Right cardiac atrium (tissue), 5 donors: ENCODE measurements at places on chromosomes 5 and 9. TPM values are rescaled to one million over a fixed set of nuclear protein-coding genes. Genes with fewer than 3 reads are reported as not detected.

- DNase-seq = no peak
These were observed 97.0 kb downstream of the ANKRD33B start for GRCh38 chr5:10660720-10661387.

- DNase-seq = peak; percentile 82
These were observed 474 bp downstream of the HMGCR start for GRCh38 chr5:75337366-75338021.

GRCh38 chr5:79802406-79802805 is 112.8 kb downstream of the CMYA5 start:
- no peak for DNase-seq

DNA sequence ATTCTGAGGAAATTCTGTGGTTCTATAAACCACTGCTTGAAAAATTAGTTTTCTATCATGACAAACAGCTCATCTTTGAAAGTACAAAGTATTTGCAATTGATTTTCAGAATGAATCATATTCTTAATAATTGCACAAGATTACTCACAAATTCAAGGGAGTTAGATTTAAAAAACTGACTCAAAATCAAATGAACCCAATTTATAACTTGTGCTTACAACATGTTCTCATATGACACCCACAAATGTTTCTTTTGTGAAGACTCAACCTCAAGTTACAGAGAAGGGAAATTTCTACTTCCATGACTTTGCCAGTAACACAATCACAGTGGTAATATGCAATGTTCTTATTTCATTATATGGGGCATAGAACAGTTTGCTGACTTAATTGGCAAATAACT is 272.0 kb upstream of the ACTBL2 start:
- DNase-seq = no peak

DNA sequence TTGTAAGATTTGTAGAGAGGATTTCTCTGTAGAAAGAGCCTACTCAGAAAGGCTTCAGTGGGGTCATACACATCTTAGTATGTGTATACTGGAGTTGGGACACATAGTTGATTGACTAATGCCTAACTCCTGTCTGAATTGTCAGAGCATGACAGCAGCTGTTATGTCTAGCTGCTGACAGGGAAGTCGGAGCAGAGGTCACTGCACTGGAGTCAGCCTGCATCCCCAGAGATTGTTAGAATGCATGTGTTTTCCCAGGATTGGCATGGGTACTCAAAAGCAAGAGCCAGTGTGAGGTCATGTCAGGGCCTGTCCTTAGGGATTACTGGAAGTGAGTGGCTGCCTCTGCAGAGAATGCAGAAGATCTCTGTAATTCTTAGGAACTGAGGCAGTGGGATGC is 82.7 kb downstream of the ITGA1 start:
- DNase-seq = peak; percentile 67

DNA sequence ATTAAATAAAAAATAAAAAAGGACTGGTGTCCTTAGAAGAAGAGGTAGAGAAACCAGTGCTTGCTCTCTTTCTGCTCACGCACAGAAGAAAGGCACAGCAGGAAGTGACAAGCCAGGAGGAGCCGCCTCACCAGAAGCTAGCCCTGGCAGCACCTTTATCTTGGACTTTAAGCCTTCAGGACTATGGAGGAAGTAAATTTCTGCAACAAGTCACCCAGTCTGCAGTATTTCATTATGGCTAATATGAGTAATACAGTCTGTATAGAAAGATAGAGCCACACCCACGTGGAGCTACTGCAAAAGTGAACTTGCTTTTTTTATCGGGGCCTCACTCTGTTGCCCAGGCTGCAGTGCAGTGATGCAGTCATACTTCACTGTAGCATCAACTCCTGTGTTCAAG is 68.4 kb downstream of the PDZD2 start:
- DNase-seq = no peak

DNA sequence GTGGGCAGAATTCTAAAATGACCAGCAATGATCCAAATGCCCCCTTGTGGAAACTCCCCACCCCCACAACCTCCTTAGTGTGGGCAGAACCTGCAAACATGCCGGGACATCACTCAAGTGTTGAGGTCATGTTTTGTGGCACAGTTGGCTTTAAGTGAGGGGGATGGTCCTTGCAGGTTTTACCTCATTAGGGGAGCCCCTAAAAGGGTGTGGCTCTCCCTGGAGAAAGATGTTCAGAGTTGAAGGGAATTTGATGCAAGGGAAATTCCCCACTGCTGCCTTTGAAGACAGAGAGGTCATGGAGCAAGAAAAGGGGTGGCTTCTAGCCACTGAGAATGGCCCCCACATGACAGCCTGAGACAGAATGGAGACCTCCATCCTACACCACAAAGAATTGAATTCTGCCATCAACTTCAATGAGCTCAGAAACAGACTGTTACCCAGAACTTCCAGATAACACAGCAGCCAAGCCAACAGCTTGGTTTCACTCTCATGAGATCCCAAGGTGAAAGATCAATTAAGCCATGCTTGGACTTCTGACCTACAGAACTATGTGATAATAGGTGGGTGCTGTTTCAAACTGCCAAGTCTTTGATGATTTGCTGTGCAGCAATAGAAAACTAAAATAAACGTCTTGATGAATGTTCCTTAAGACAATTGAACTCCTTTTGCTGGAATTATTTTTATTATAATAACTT is 103.4 kb downstream of the MED10 start:
- DNase-seq = no peak

- no peak for DNase-seq
These were observed 642.3 kb downstream of the DMRTA1 start for GRCh38 chr9:23088932-23089364.

- DNase-seq = no peak
These were observed 33.5 kb downstream of the MTMR12 start for GRCh38 chr5:32279223-32279622.

- DNase-seq = no peak
These were observed 64.5 kb downstream of the PRR16 start for GRCh38 chr5:120528609-120529008.

GRCh38 chr5:174281855-174282254 is 236.3 kb downstream of the NSG2 start:
- no peak for DNase-seq

DNA sequence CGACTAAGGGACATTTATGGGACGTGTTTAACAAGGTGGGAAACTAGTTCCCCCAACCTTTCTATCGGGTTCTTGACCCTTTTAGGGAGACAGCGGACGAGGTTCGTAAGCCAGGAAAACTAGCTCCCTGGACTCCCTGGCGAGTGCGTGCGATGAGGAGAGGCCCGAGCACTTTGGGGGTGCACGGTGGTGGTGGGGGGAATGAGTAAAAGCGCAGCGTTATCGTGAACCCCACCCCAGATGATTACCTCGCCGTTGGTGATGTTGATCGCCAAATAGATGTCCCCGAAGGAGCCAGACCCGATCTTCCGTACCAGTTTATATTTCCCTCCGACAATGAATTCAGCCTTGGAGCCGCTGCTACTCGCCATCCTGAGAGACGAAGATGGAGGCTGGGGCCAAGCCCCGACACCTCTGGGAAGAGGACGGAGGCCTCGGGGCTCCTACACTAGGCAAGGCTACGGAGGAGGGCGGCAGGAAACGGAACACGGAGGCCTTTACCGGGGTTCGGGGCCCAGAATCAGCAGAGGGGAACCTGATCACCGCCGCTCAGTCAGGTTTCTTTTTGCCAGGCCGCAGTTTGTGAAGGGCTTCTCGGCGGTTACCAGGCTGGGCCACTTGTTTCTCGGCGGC is 529 bp downstream of the CSNK1A1 start:
- no peak for DNase-seq

DNA sequence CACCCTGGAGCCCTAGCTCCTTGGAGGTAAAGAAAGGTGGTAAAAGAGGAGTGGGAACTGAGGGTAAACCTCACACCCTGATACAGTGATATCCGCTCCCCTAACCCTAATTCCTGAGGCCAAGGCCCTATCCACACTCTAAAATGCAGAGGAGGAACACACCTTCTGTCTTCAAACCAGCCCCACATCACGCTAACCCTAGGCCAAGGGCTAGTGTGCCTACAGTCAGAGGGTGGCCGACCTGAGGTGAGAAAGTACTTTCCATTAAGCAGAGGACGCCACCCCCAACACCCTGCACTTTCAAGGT is 590 bp downstream of the HDAC3 start:
- no peak for DNase-seq

DNA sequence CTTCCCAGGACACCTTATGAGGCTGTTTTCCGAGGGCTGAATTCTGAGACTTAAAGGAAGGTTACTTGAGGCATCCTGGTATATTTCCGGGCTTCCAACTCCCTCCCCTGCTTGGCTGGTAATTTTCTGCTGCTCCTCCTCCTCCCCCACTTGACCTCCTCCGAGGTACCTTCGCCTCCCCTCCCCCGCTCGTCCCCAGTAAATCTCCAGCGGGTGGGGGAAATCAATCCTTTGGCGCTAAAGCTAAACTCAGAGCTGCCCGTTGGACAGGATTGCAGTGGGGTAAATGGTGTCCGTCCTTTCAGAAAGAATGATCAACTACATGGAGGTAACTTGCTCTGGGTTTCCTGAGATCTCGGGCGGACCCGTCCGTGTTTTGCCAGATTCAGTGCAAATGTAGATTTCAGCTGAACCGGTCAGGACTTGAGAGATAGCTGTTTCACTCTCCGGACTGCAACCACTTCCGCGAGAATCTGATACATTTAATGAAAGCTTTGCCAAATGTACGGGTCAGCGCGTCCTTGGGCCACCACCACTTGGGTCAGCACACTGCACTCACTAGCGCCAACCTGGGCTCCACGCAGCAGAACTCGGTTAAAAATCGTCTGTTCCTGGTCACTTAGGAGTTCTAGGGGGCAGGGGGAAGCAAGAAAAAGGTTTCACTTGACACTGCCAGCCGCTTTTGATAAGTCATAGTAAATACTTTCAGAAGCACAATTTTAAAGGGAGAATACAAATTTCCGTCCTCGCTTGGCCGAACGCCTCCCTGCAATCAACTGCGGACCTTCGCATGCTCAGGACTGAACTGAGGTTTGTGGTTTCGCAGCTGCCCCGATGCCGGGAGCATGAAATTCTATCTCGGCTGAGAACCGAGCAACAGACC is 4.6 kb upstream of the ISL1 start:
- no peak for DNase-seq

DNA sequence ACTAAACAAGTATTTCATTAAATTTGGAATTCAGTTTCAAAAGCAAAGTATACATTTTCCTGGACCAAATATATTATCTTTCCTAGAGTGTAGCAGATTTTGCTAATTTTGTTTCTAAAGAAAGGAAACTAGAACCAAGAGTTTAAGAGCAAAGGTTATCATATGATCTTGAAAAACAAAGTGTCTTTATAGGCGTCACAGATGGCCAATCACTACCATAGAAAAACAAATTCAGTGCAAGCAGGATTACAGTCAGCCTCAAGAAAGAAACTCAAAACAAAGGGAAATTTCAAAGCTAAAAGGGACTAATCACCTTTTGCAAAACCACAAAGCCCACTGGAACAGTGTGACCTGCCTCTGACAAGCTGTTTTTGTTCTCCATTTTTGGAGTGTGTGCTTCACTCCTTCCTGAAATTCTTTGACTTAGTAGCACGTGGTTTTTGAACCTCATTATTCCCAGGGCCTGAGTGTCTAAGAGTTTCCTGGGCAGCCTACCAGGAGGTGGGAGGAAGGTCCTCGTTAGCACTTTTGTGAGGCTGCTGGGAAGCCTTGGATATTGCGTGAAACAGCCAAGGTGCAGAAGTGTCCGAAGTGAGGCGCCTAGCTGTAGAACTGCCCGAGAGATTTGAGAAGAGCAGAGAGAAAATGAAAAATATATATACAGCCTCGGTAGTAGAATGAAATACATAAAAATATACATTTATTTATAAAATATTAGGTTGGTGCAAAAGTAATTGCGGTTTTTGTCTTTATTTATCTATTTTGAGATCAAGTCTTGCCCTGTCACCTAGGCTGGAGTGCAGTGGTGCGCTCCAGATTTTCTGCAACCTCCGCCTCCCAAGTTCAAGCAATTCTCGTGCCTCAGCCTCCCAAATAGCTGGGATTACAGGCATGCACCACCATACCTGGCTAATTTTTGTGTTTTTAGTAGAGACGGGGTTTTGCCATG is 246.1 kb downstream of the MARCHF11 start:
- no peak for DNase-seq

DNA sequence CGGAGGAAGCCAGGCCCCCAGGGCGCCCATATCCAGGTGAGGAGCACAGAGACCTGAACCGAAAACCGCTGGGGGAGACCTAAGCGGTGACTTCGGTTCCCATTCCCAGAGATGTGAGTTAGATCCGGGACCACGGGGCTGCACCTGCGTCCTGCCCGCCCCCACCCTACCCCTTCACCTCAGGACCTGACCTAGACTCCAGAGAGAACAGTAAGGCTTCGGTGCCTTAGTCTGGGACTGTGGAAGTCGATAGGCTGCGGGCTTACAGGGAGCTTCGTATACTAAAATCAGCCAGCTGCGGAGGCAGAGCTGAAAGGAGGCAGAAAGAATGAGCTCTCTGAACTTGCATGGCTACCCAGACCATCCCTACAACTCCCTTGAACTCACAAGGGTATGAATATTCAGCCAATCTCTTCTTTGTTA is 518 bp upstream of the FAM13B start:
- no peak for DNase-seq

Gene HACD4
- total RNA-seq = 0.97 TPM

Gene ELAVL2
- total RNA-seq = not detected

Gene SPATA31C1
- total RNA-seq = not detected

Gene LCN9
- not detected for total RNA-seq

Gene ARL14EPL
- total RNA-seq = not detected
